ENCODE measurements at places on chromosomes 5 and 9.

GRCh38 chr5:74384851-74385250 is 255.7 kb downstream of the ENC1 start:
- DNase-seq, result no peak

- no peak for DNase-seq
Measured at GRCh38 chr5:132949136-132949535, 14.3 kb downstream of the AFF4 start.

- no peak for DNase-seq
Measured at GRCh38 chr9:20376731-20377375, 245.4 kb downstream of the MLLT3 start.

- DNase-seq, result no peak
Measured at GRCh38 chr9:107874591-107875369, 385.2 kb upstream of the KLF4 start.

GRCh38 chr9:92969516-92970466 is 22.5 kb downstream of the FGD3 start:
- DNase-seq, result no peak

All from GM12892 (cell line).